Spinal cord (tissue), 10 donors: ENCODE measurements at places on chromosomes 13 and 19.

DNA sequence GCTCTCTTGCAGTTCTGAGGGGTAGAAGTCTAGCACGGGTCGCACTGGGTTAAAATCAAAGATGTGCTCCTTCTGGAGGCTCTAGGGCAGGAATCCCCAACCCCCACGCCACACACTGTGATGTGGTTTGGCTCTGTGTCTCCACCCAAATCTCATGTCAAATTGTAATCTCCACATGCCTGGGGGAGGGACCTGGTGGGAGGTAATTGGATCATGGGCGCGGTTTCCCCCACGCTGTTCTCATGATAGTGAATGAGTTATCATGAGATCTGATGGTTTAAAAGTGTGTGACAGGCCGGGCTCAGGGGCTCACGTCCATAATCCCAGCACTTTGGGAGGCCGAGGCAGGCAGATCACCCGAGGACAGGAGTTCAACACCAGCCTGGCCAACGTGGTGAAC, 26.6 kb upstream of the CALM3 start:
- DNase-seq: no peak

DNA sequence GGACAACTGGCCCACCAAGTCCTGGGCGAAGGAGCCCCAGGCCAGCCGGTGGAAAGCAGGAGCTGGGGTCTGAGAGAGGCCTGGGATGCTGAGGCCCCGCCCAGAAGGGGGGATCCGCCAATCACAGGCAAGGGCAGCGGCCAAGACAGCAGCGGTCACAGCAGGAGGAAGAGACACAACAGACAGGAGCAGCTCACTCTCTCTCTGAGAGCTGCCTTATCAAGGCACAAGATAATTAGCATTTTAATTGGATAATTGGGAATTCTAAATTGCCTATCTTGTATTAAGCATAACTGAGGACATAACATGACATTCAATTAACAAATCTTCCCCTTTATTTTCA, 46.2 kb downstream of the CEBPG start:
- peak; percentile 95 for DNase-seq

DNA sequence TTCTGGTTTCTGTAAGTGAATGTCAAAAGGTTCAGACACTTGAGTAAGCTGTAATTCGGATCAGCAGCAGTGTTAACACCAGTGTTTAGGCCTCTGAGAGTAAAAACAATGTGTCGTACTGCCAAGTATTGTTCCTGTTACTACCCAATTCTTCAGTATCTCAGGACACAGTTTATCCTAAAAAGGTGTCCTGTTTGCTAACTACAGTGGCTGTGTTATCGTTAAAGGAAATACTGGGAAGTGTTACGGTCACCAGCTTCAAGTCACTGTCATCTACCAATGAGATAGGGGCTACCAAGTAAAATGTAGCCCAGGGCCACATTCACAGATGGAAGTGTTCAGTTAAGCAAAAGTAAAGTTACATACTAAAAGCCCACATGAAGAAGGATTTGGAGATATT, 2.3 kb upstream of the UPF3A start:
- DNase-seq: no peak

- no peak for DNase-seq
Observed at GRCh38 chr13:23513455-23513854, 56.8 kb upstream of the TNFRSF19 start.

DNA sequence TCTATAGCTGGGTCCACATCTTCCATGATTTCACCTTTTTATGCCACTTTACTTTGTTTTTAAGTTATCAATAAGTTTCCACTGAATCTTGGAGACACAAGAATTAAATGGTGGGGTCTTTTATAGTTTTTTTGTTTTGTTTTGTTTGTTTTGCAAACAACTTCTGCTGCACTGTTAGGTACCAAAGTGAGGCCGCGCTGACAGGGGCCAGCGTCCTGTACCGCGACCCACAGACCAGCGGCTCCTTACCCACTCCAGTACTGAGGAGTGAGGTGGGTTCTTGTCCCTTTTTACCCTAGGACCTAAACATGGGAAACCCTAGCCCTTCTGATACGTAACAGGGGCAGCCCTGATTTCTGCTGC, 75.8 kb upstream of the MCF2L start:
- no peak for DNase-seq

DNA sequence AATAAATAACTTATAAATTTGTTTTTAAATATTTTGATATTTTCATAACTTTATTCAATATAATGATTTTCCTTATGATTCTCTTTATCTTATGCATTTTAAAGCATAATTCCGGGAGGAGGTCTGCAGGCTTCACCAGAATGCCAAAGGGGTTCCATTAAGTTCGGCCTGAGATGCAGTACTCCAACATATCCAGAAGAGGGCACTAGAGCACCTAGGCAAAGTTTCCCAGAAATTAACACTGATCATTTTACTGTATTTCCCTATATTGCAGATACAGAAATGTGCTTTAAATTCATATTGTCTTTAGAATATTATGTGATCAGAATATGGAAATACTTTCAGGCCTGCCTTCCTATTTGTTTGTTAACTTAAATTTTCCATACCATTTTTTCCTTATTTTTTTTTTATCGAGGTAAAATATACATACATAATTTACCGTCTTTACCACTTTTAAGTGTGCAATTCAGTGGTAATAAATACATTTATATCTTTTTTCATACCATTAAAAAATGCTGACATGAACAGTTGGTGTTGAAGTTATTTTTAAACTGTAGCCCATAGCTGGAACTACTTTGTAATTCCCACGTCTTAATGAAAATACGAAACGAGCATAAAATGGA, 58.9 kb upstream of the TM9SF2 start:
- no peak for DNase-seq

- no peak for DNase-seq
Observed at GRCh38 chr13:42396501-42396900, 124.5 kb downstream of the AKAP11 start.

- no peak for DNase-seq
Observed at GRCh38 chr13:50742353-50742752, 101.1 kb downstream of the DLEU7 start.

GRCh38 chr19:31232871-31233270, 116.4 kb downstream of the TSHZ3 start:
- no peak for DNase-seq

GRCh38 chr13:65653613-65654012, 1576.5 kb downstream of the PCDH9 start:
- DNase-seq: no peak

DNA sequence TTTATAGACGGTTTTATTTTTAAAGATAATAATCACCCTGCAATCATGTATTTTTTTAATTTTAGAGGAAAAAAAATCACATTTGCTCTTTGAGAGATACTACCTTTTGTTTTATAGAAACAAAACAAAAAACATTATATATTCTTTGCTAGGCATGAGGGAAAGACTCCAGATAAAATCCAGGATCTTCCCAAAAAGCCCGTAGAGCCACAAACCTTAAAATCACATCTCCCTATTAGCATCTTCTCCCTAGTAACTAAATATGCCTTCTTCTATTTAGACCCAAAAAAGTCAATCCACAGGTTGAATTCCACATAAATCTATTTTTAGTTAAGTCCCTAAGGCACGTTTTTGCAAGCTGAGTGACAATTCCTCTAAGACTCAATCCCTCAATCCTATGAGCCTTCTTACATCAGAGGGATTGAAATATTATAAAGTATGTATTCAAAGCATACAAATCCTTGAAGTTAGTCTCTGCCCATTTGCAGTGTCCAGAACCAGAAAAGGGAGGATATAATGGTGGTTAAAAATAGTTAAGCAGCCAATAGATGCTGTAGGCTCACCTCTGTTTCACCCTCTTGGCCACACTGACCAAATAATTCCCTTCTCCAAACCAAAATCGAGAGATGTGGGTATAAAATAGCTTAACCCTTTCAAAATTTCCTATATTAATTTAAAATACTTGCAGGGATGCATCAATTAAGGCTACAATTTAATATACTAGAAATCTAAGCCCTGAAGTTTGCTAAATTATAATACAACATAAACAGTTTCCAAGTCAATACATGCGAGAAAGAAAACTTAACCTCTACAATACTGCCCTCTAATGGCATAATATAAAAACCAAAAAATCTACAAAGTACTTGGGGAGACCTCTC, 64.0 kb downstream of the SERP2 start:
- DNase-seq: no peak

GRCh38 chr13:23695196-23695595, 125.0 kb downstream of the TNFRSF19 start:
- no peak for DNase-seq

- DNase-seq: no peak
Observed at GRCh38 chr19:12932392-12933286, 872 bp downstream of the FARSA start.

DNA sequence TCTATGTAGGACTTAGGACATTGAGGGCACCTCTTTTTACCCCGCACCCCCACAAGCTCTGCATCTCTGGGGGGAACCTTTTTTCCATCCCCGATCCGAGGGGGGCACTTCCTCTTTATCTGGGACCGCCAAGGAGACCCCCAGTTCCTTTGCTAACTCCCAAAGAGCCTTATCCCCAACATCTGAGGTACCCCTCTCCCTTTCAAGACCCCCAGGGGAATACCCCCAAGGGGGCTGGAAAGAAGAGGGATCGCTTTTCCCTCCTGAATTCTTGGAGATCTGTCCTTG, 1.1 kb downstream of the TNFSF9 start:
- DNase-seq: no peak

GRCh38 chr13:98797456-98797855, 45.0 kb upstream of the SLC15A1 start:
- peak; percentile 30 for DNase-seq

DNA sequence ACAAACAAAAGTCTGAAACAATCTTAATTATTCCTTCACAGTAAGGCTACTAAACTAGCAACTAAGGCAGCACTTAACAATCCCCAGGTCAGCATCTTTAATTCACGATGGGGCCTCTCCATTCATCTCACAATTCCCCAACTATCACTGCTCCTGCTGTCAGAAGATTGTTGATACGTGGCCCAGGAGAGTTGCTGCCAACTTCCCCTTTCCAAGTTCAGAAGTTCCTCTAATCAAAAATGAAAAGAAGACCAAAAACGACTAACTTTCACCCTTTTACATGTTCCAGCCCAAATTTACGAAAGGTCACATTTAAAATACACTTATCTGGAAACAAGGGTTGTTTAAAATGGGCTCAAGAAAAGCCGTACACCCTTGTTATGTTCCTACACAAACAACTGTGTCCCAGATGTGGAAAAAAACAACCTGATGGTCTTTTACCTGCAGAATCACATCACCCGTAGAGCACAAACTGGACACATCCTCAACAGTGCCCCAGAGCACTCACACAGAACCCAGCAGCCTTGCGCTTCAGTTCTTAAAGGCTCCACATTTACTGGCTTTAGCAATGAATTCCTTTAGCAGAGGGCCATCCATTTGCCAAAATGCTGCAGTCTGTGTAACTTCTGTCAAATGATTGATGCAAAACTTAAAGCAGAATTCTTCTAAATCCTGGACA, 38.0 kb downstream of the PHF11 start:
- no peak for DNase-seq

- DNase-seq: no peak
Observed at GRCh38 chr19:17659996-17660395, 28.2 kb downstream of the UNC13A start.

- no peak for DNase-seq
Observed at GRCh38 chr13:33757713-33758112, 60.2 kb upstream of the RFC3 start.

GRCh38 chr13:100636441-100636840, 38.2 kb downstream of the TMTC4 start:
- DNase-seq: no peak

GRCh38 chr19:5993648-5994358, 15.9 kb upstream of the RANBP3 start:
- DNase-seq: no peak

- DNase-seq: no peak
Observed at GRCh38 chr13:59879281-59879680, 284.4 kb downstream of the DIAPH3 start.

DNA sequence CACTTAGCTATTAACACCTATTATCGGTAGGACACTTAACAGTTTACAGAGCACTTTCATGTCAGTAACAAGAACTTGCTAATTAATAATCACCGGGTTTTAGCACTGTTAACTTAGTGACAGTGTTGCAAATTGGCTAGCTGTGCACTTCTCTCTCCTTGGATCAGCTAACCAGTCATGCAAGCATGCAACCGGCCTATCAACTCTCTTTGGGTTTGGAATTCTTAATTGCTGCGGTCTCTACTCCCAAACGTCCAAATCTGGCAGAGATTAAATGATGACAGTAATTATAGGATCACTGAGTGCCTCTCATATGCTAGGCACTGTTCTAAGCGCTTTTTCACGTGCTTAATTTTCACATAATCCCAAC, 1.2 kb downstream of the EPS15L1 start:
- peak; percentile 13 for DNase-seq
